Ovary (tissue), 10 donors: ENCODE measurements at places on chromosomes 3 and 15. TPM values are rescaled to one million over a fixed set of nuclear protein-coding genes. Genes with fewer than 3 reads are reported as not detected.

DNA sequence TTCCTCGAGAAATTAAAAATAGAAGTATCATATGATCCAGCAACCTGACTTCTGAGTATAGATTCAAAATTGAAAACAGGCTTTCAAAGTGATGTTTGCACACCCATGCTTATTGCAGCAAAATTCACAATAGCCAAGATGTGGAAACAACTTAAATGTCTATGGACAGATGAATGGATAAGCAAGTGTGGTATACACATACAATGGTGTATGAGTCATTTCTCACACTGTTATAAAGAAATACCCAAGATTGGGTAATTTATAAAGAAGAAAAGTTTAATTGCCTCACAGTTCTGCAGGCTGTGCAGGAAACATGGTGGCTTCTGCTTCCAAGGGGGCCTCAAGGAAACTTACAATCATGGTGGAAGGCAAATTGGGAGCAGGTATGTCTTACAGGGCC is 100.8 kb downstream of the KLF13 start:
- DNase-seq = no peak

The C3orf80 gene
- 0.43 TPM for total RNA-seq

- DNase-seq = no peak
Measured at GRCh38 chr3:127767126-127767525, 55.2 kb downstream of the MGLL start.

- no peak for DNase-seq
Measured at GRCh38 chr15:58454950-58455401, 23.2 kb downstream of the LIPC start.

GRCh38 chr15:100338971-100339444 is 2.8 kb downstream of the ADAMTS17 start:
- peak; percentile 66 for DNase-seq
